ENCODE measurements at places on chromosomes 11 and 22. TPM values are rescaled to one million over a fixed set of nuclear protein-coding genes. Genes with fewer than 3 reads are reported as not detected.

Gene MUC15
- total RNA-seq, result 6.0 TPM

Gene PLAAT2
- 2.8 TPM for total RNA-seq

Gene PKP3
- 10.6 TPM for total RNA-seq

GRCh38 chr11:56905936-56906335, 82.8 kb upstream of the OR5AK2 start:
- DNase-seq, result no peak

Gene ZNF214
- 1.4 TPM for total RNA-seq

Data from M059J (cell line).